Stimulated activated CD8-positive, alpha-beta memory T cell treated with anti-CD3 and anti-CD28 coated beads, Interleukin-12 subunit alpha, Interleukin-12 subunit beta, amount 100 ng/mL, for 1 hour (primary cell): ENCODE measurements at places on chromosomes 5 and 9.

- no peak for DNase-seq
Observed at GRCh38 chr5:19739671-19740070, 248.3 kb downstream of the CDH18 start.

DNA sequence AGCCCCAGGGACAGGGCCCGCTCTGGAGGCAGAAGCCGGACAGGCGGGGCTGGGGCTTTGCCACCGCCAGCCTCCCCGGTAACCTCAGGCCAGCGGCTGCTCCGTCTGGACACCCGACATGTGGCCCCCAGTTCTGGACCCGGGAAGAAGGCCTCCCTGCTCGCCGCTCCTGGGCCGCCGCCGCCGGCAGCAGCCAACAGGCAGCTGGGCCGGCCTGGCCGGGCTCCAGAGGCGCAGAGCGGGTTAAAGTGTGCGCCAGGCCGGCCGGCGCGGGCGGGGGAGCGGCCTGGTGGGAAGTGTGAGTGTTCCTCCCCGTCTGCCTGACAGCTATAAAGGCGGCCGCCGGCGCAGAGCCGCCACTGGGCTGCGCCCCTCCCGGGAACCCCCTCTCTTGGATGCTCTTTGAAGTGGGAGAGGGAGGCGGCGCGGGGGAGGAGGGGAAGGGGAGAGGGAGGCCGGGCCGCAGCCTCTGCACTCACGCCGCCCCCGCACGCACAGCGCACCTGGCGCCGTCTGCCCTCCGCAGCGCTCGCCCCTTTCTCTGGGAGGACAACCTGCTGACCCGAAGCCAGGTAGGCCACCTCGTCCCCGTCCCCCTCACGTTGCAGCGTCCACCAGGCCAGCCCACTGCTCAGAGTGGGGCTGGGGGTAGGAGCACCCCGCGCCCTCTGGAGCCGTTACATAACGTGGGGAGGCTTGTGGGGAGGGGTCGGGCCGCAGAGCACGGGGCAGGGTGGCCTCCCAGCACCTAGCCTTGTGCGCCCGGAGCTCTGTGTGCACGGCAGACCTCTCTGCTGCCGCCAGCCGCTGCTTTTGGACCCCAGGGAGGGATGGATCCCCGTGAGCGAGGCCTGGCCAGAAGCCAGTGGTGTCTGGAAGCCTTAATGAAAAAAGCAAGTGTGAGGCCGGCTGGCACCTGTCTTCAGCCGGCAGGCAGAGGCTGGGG, at the start of gene ADAMTSL2:
ADAMTSL2 (plus strand) TSS at position 359 of the 946 bp plus-strand sequence. CDS start 2,009 bp downstream, outside the sequence.
- DNase-seq: peak; percentile 24

- no peak for DNase-seq
Observed at GRCh38 chr9:92463387-92463786, 18.9 kb downstream of the ASPN start.

GRCh38 chr9:1916095-1916494, 99.1 kb upstream of the SMARCA2 start:
- no peak for DNase-seq

- DNase-seq: no peak
Observed at GRCh38 chr5:120014535-120014934, 385.2 kb downstream of the FAM170A start.

- no peak for DNase-seq
Observed at GRCh38 chr5:8857051-8857450, 688.8 kb downstream of the SEMA5A start.

- no peak for DNase-seq
Observed at GRCh38 chr5:128009403-128009802, 74.2 kb upstream of the SLC12A2 start.

DNA sequence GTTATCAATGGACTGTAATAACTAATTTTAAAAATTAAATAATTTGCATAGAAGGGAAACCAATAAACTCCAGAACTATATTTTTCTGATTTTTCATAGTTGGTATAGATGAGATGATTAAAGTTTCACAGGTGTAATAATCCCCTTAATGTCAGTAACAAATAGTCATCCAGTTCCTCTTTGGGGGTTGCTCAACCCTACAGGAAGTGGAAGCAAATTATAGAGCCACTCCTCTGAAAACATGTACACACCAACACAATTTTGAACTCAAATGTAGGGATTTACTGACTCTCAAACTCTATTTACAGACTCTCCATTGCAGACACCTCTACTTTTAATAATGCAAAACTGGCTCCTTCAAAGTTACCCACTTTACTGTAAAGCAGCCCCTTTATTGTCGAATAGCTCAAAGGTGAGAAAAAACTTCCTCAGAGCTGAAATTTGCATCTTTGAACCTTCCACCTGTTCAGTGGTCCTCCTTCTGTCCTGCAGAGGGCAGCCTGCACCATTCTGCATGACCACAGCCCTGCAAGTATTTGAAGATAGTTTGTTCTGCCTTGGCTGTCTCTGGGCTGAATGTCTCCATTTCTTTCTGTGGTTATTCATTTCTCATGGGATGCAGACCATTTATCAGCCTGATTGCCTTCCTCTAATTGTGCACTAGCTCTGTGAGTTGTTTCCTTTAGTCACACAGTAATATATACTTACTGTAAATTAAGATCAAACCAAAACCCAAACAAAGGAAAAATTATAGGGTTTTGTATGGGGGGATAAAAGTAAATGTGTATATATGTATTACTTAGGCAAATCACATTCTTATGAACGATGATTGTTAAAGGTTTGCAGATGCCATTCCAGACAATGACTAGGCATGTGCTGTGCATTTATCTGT, 383.2 kb upstream of the SGCD start:
- no peak for DNase-seq
